HuH-7 (cell line): ENCODE measurements at places on chromosomes 1 and 21.

- no peak for DNase-seq
Observed at GRCh38 chr1:211973541-211973940, 61.8 kb downstream of the INTS7 start.

DNA sequence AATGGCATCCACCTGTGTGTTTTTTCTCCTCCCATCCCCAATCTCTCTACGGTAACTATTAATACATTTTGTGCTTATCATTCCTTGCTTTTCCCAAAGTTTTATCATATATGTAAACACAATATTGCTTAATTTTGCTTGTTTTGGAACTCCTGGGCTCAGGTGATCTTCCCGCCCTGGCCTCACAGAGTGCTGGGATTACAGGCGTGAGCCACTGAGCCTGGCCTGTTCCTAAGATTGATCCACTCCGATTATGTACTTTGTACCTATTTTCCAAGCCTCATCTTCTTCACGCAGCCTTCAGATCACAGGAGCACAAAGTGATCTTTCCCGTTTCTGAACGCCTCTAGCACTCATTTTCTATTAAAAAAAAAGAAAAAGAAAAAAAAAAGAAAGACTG is 45.2 kb downstream of the MEF2D start:
- DNase-seq = no peak

GRCh38 chr1:114286960-114287359 is 133.3 kb upstream of the SYT6 start:
- no peak for DNase-seq

DNA sequence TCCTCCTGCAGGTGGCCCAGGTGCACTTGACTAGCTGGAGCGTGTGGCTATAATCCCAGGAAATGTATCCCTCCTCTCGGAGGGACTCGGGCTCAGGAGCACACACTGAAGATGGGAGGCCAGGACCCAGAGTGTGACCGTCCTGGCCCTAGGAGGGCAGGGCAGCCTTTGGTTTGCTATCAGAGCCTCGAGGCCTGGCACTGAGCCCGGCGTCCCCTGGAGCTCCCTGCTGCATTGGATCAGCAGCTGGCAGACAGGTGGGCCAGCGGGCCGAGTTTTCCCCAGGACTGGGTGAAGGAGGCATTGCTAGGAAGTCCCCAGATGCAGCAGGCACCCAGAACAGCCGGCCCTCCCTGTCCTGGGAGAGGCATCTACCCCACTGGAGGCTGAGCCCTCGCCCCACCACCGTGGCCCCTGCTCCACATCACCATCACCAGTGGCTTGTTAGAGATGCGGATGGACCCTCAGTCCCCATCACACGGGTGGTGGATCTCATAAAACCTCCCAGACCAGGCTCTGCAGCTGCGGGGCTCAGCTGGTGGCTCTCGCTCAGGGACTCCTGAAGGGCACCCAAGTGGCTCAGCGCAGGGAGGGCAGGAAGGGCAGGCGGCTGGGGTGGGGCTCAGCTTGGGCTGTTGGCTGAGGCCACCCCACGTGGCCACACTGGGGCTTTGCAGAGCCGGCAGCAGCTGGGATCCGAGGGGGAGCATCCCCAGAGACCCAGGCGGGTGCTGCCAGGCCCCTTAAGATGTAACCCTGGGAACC is 32.7 kb upstream of the POFUT2 start:
- no peak for DNase-seq

GRCh38 chr1:113993072-113993471 is 13.8 kb downstream of the OLFML3 start:
- no peak for DNase-seq
